ENCODE measurements at places on chromosomes 1 and 21.

DNA sequence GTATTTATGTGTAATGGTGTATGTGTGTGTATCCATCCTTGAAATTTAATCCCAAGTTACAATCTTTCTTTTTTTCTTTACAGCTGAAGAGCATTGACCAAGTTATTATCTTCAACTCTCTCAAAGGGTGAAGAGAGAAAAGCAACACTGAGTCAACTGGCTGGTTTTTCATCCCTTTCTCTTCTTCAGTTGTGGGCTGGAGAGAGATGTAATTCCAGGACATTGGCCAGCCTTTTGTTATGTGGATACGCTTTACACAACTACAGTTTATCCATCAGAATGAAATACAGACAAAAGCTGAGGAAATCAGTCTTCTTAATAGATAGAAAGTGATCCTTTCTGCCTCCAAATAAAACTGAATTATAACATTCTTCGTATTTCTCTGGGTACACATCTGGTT lies 357.0 kb upstream of the NCAM2 start:
- no peak for DNase-seq

- DNase-seq = no peak
These were observed 9.3 kb downstream of the TMEM39B start for GRCh38 chr1:32082022-32082421.

DNA sequence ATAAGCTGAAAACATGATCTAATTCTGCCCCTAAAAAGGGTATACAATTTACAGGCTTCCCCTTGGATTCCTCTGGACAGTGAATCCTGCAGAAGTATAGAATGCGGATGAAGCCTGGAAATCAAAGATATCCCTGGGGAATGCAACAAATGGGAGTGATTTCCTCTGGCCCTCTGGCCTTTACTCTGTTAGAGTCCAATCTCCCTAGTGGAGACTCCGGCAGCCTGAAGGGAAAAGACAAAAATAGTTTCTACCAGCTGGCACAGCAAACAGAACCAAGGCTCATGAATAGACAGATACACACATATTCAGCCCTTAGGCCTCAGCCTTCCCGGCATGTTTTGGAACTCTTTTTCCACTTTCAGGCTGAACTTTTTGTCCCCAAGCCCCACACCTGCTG lies 3.9 kb upstream of the LRRC52 start:
- DNase-seq = no peak

GRCh38 chr1:162323023-162323422 lies 53.6 kb downstream of the SPATA46 start:
- no peak for DNase-seq

GRCh38 chr21:34800797-34801518 lies 132.2 kb downstream of the CLIC6 start:
- DNase-seq = no peak

- no peak for DNase-seq
These were observed 1423.4 kb downstream of the NCAM2 start for GRCh38 chr21:22421416-22422180.

DNA sequence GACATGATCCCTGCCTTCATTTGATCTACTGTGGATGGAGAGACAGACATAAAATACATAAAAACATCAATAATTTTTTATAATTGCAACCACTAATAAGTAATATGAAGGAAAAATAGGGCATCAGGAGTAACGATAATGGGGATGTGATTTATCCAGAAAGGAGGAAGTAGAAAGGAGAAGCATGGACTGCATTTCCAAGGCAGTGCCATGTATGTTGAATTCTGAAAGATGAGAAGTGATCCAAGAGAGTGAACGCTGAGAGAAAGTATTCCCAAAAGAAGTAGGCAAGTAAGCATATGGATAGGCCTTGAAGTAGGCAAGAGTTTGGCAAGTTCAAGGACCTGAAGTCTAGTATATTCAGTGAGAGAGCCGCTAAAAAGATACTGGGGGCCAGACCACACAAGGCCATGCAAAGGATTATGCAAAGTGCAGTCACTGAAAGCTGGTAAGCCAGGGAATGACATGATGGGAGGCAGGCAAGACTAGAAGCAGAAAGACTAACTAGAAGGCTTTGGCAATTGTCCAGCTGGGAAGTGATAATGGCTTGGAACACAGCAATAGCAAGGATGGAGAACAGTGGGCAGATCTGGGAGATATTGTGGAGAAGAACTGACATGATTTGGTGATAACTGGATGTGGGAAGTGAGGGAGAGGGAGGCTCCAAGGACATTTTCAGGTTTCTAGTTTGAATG lies 85.9 kb downstream of the TM2D1 start:
- DNase-seq = no peak

GRCh38 chr21:25461725-25462124 lies 145.6 kb downstream of the MRPL39 start:
- DNase-seq = no peak

DNA sequence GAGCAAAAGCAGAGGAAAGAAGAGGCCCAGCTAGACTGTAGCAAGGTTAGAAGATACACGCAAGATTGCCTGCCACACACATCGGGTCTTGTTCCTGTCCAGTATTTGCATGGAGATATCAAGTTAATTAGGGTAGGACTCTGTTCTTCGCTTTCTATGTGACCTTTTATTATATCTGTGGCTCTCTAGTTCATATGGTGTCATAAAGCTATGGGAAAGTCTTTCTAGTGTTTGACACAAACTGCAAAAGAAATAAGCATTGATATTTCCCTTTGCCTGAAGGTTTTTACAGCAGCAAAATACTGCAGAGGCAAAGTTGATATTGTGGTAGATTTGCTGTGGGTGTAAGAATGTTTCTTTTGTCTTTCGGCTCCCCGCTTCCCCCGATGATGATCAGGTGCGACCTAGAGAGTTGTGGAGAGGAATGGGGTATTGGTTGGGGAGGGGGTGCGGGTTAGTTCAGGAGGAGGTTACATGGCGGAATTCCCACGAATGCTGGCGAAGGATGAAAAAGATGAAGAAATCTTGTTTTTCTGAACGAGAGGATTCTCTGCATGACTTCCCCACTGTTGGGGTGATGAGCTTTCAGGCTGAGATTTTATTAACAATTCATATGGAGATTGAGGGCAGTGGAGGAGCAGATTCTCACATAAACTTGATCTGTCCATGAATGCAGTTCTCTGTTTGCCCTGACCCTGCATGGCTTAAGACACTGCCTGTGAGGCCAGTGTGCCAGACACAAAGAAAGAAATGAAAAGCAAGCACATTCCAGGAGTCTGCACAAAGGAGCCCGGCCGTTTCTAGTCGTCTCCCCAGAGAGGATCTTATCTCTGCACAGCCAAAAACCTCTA lies 550.2 kb downstream of the USP25 start:
- DNase-seq = no peak

GRCh38 chr1:240517891-240518290 lies 94.1 kb downstream of the GREM2 start:
- no peak for DNase-seq

Measured in NCI-H1930 (cell line).